ENCODE measurements at places on chromosomes 13 and 19.

DNA sequence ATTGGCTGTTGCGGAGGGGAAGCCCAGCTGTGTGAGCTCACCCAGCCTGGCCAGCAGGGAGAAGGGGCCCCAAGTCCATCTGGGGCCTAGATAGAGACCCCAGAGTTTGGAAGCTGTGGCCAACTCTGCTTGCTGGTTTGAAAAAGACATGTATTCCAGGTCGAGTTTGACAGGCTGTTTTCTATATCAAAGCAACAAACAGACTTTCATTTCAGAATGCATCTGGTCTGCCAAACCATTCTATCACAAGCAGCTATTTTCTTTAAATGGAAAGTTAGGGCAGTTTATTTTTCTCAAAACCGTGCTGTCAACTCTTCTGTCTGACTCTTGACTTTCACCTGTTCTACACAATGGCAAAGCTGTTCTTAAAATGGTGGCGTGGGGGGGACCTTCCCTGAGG lies 185.8 kb downstream of the DCLK1 start:
- no peaks in the 10 kb centered on the region for H3K36me3 ChIP-seq
- no peak for DNase-seq
- H3K4me3 ChIP-seq: no peak overlapping the region
- no peak overlapping the region for H3K27ac ChIP-seq

DNA sequence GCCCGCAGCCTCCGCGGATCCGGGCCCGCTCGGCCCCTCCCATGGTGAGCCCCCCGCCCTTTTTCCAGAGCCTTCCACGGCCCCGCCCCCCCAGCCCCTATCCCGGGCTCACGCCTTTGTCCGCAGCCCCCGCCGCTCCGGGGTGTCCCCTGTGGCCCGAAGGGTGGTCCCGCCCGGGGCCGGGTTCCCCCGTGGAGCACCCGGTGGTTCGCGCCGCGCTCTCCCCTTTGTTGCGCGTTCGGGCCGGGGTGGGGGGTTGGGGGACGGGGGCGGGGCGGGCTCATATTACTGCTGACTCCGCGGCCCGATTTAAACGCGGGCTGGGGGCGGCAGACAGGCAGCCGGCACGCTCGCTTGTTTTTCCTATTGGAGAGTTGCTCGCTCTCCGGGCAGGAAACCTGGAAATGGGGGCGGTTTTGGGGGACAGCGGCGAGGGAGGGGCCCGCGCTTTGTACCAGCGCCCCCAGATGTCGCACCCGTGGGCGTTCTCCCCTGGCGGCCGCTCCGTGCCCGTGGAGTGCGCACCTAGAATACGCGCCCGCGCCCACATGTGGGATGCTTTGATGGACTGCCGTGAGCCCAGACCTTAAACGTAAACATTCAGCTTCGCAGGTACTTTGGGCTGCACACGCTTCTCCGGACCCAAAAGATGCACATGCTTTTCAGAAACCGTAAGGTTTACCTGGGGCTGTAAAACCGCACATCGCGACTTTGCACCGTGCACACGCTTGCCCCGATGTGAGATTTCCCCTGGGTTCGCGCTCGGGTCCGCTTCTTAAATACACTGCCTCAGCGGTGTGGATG lies 699 bp downstream of the PTOV1 start:
- peak; percentile 29 for DNase-seq
- no peaks in the 10 kb centered on the region for H3K36me3 ChIP-seq
- H3K27me3 ChIP-seq: no peaks in the 10 kb centered on the region
- H3K27ac ChIP-seq: no peak overlapping the region

DNA sequence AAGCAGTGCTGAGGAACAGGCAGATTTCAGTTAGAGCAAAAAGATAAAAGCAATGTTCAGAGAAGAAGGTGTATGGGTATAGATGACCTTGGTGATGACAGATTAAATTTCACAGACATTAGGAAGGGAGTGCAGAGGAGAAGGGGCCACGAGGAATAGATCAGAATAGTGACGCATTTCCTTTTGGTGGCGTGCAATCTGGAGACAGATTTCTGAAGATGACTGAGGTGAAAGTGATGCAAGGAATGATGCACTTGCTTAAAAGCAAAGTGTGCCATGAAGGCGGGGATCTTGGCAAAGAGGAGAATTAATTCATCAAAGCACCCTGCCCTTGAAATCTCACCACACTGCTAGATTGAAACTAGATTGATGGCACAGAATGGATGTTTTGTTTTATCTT lies 202.4 kb downstream of the ITGBL1 start:
- no peaks in the 10 kb centered on the region for H3K27me3 ChIP-seq
- H3K4me1 ChIP-seq: no peaks in the 10 kb centered on the region
- no peak overlapping the region for H3K27ac ChIP-seq

- no peak overlapping the region for H3K27ac ChIP-seq
- peaks cover 8% of the 10 kb centered on the region for H3K4me1 ChIP-seq
- no peaks in the 10 kb centered on the region for H3K27me3 ChIP-seq
Observed at GRCh38 chr13:73842626-73843025, 291.6 kb downstream of the KLF12 start.
